ENCODE measurements at places on chromosomes 13 and 19.

DNA sequence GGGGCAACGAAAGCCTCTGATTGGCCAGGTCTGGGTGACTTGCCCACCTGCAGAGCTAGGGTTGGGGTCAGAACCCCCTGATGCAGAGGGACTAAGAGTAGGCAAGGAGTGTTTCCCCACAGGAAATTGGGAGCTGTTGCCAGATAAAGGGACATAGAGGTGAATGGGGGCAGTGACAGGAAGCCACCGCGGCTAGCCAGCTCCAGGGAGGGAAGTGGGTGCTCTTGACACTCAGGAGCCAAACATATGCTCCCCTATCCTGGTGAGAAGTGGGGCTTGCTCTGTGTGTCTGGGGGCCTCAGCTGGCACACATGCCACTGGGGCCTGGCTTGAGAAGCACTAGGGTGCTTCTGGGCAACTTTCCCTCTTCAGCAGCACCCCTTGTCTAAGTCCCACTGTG lies 26.0 kb downstream of the WDR88 start:
- DNase-seq = no peak

- no peak for DNase-seq
Observed at GRCh38 chr13:106286811-106287210, 248.7 kb downstream of the EFNB2 start.

GRCh38 chr13:46953331-46953730 lies 56.5 kb upstream of the HTR2A start:
- DNase-seq = no peak

GRCh38 chr19:47324502-47324901 lies 7.5 kb upstream of the C5AR2 start:
- DNase-seq = no peak

DNA sequence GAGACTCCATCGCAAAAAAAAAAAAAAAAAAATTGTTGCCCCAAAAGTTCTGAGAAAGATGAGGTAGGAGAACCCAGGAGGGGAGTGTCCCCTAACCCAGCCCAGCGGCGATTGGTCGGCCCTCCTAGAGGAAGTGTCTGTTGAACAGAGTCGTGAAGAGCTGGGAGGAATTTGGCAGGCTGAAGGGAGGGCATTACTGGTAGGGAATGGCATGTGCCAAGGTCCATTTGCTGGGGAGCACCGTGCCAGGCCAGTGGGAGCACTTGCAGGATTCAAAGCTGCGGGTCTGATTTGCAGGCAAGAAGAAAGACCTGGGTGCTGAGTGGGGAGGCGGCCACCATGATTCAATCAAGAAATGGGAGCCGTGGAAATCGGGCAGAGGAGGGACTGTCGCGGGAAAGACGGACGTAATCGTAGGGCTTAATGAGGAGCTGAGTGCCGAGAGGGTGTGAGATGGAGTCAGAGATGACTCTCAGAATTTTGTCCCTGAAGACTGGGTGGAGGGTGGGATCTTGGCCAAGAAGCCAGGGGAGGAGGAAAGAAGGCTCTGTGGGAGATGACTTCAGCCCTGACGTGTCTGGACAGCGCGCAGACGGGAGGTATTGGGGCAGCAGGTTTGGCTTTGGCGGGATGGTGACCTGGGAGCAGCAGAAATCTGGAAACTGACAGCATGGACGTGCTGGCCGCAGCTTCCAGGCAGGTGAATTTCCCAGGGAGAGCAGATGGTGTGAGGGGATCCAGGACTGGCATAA lies 15.4 kb downstream of the CERS4 start:
- DNase-seq = no peak

GRCh38 chr13:75258159-75258782 lies 223.7 kb downstream of the TBC1D4 start:
- DNase-seq = no peak

GRCh38 chr19:3968556-3969434 lies 2.1 kb downstream of the DAPK3 start:
- no peak for DNase-seq

DNA sequence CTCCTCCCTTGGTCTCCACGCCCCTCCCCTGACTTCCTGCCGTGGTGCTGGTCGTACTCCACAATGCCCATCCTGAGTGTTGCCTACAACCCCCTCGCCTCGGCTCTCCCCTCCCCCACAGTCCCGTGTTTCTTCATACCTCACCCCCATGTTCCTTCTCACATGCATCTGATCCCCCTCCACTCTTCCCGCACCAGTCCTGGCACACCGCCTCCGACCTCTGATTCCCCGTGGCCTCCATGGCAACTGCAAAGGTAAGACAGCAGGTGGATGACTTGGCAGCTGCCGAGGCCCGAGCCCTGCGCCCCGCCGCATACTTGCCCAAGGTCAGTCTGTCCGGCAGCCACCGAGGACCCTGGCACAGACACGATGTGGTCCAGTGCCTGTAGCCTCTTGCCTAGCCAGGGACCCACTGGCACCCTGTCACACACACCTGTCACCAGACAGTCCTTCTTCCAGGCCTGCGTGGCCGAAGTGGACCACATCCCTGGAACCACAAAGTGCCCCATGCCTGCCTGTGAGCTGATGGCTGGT lies 16.1 kb upstream of the SDHAF1 start:
- no peak for DNase-seq

GRCh38 chr13:106415971-106416370 lies 119.5 kb downstream of the EFNB2 start:
- no peak for DNase-seq

DNA sequence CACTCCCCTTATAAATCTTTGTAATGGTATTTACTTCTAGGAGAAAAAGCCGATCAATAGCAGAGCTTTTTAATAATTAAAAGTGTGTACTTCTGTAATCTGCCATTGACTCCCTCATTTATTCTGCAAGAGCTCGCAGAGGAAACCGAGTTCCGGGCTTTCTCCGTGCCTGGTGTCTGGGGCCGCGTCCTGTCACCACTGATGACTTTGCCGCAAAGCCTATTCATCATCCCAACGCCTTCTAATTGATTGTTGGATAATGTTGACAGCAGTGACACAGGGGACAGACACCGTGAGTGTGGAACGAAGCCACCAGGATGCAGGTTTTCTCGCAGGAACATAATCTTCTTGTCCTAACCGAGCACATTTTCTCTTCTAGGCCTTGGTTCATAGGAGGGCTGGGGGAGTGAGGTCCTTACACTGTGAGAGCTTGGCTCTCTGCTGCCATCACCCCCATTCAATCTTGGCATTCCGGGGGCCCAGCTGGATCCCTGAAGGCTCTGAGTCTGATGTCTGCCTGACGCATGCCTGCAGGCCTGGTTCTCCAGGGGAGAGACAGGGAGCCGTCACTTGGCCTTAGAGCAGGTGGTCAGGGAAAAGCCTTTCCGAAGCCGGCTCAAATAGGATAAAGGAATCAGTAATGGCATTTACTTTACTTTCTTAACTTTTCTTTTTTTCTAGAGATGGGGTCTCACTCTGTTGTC lies 110.3 kb downstream of the KDM4B start:
- DNase-seq = no peak

DNA sequence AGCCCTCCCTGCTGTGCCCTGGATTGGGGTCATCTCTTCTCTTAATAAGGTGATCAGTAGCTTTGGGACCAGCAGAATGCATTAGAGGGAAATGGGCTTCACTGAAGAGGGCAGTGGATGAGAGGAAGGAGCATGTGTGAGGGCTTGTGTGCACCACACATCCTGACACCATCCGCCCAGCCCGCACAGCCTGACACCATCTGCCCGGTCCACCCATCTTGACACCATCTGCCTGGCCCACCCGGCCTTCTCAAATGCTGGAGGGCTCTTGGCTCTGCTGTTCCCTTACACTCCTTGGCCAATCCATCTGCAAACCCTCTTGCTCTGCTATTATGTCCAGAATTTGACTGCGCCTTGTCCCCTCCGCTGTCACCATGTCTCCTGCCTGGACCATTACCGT lies 41.8 kb downstream of the BICRA start:
- no peak for DNase-seq

- DNase-seq = no peak
Observed at GRCh38 chr13:30053939-30054338, 203.5 kb upstream of the UBL3 start.
